ENCODE measurements at places on chromosomes 7 and 10. TPM values are rescaled to one million over a fixed set of nuclear protein-coding genes. Genes with fewer than 3 reads are reported as not detected.

Gene DNAJC9
- total RNA-seq: 13.9 TPM

DNA sequence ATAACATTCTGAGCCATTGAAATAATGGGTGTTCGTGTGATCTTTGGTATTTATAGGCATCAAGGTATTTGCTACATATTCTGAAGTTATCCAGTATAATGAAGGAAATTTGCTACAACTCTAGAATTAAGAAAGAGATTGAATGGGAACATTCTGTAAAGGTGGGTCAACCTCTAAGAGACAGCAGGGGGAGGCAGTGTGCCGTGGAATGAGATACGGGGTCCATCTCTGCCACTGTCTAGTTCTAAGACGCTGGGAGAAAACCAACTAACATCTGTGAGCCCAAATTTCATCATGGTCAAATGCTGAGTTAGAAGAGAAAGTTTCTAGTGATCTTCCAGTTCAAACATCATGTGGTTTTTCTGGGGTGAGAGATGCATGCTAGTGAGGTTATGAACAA lies 368.9 kb downstream of the SORCS1 start:
- no peak for DNase-seq

- no peak for DNase-seq
These were observed 32.6 kb upstream of the AGMO start for GRCh38 chr7:15594461-15594860.

GRCh38 chr7:2471396-2471795 lies 4.8 kb downstream of the GRIFIN start:
- no peak for DNase-seq

- DNase-seq: no peak
These were observed 19.7 kb upstream of the ITGA8 start for GRCh38 chr10:15739254-15739970.

DNA sequence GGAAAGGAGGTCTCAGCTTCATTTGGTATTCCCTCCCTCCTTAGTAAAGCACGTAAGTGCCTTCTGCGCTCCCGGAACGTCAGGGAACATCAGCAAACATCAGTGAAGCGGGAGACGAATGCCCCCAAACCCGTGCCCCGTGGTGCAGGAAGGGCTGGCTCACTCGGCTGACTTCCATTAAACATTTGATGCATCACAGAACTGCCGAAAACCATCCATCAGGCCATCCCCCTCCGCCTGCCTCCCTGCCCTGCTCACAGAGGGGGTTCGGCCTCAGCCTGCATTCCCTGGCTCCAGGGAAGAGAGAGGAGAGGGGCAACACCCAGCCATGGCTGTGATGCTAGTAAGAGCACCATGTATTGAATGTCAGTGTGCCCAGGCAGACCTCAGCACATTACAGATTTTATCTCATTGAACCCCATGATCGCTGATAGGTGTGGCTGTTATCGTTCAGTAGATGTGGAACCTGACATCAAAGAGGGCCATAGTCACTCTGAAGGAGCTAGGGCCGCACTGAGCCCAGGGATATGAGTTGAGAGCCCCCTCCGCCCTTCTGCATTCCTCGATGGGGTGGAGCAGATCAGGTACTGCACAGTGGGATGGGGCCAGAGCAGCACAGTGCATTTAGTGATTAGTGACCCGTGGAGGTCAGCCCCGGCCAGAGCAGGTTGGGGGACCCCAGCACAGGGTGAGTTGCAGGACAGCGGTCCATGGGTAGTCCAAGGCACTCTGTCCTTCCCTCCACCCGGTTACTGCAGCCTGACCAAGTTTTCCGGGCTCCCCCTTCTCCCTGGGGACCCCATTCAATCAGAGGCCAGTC lies 146.4 kb downstream of the RPS24 start:
- no peak for DNase-seq

Gene ZCWPW1
- total RNA-seq: 3.1 TPM

Gene PON1
- not detected for total RNA-seq

GRCh38 chr7:130131964-130132875 lies 61.9 kb downstream of the KLHDC10 start:
- DNase-seq: no peak

DNA sequence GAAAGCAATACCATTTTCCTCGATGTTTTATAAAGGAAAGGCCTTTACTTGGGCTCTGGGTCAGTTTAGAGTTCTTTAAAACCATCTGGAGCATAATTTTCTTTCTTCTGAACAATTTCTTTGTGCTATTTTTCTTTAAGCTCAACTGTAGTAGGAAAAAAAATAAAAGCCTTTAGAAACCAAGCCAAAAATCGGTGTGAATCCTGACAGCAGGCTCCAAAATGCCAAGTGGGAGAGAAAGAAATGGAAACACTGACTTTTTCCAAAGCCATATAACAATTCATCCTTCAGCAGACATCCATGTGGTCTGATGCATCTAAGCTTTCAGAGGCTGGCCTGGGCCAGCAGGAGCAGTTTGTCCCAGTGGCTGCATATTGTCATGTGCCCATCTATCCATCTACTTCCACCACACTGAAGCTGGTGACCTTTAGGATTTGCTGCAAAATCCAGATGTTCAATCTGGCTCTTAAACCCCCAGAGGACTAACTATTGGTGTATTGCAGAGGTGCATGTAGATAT lies 23.0 kb upstream of the ITPRID1 start:
- DNase-seq: no peak

GRCh38 chr7:85030893-85031292 lies 156.0 kb downstream of the SEMA3D start:
- DNase-seq: no peak

DNA sequence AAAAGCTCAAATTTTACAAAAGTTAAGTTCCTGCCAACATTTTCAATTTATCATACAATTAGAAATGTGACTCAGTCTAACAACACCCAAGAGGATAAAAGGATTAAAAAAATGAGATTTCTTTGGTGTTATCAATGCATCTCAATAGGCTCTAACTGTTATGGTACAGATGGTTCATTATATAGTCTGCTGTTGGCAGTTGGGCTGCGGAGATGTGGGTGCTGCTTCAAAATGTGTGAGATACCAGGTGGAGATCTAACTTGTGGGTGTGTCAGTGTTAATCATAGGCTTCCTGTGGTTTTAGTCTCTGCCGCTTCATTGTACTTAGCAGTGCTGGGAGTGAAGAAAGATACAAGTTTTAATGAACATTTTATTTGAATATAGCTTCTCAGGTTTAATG lies 231.2 kb downstream of the EXOC4 start:
- DNase-seq: no peak

Gene HOXA2
- total RNA-seq: 3.4 TPM

- no peak for DNase-seq
These were observed 2.2 kb upstream of the FZD8 start for GRCh38 chr10:35644050-35644950.

- no peak for DNase-seq
These were observed 140.9 kb downstream of the BTAF1 start for GRCh38 chr10:92064506-92064905.

- DNase-seq: no peak
These were observed 288.2 kb upstream of the MAGI2 start for GRCh38 chr7:79741684-79742083.

- no peak for DNase-seq
These were observed 95.5 kb downstream of the ZMYND11 start for GRCh38 chr10:230758-231157.

Gene DNAH11
- 16.2 TPM for total RNA-seq

GRCh38 chr7:135770139-135770710 lies 21.6 kb upstream of the FAM180A start:
- no peak for DNase-seq

GRCh38 chr10:29595636-29596225 lies 39.0 kb downstream of the SVIL start:
- DNase-seq: no peak

DNA sequence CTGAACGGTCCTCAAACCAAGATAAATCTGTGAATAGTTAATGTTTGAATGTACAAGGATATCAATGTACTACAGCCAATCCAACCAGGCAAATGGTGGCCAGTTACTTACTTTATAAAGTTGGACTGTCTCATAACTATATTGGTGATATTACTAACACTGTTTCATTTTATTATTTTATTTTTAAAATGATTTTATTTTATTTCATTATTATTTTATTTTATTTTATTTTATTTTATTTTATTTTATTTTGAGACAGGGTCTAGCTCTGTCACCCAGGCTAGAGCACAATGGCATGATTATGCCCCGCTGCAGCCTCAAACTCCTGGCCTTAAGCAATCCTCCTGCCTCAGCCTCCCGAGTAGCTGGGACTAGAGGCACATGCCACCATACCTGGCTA lies 6.8 kb downstream of the IL15RA start:
- DNase-seq: no peak

DNA sequence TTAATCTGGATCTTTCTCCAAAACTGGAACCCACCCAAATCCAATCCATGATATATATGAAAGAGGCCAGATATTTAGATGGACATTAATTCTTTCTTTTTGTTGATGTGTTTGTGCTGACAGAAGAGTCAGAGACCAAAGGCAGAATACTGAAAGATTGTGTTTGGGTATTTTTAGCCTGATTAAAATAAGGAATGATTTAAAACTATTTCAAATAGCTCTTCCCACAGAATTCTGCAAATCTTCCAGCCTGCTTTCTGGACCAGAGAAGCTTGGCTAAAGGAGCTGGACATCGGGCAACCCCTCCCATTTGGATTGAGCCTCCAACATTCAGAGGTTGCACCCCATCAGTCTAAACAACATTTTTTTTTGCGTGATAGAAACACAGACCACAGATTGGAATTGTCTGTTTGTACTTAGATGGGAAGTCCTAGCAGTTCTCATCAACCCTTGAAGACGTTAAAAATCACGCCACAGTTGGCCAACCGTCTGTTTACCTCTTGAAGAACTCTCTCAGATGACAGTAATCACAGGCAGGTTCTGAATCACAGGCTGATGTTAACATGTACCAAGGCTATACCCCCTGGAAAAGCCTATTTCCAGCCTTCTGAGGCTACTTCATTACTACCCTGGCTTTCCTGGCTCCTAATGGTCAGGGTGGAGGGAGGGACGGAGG lies 155.2 kb upstream of the NRP1 start:
- DNase-seq: no peak

Gene PDE6C
- not detected for total RNA-seq

DNA sequence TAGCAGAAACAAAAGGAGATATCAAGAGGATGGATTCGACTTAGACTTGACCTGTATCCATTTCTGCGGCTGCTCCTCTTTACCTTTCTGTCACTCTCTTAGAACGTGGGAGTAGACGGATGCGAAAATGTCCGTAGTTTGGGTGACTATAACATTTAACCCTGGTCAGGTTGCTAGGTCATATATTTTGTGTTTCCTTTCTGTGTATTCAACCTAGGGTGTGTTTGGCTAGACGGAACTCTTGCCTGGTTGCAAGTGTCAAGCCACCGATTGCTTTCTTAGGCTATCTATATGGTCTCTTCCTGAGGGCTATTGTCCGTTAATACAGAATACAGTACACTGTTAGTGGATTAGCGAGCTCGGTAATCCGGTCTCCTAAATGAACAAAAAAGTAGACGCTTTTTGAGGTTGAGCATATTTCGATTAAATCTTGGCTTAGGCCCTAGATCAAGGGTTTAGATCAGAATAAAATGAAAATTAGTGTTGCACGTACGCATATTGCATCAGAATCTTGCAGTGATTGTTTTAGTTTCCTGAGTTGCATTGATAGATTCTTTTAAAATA lies 1.2 kb downstream of the PTEN start:
- DNase-seq: no peak

Measured in thoracic aorta (tissue), 2 donors.